ENCODE measurements at places on chromosomes 13 and 19.

DNA sequence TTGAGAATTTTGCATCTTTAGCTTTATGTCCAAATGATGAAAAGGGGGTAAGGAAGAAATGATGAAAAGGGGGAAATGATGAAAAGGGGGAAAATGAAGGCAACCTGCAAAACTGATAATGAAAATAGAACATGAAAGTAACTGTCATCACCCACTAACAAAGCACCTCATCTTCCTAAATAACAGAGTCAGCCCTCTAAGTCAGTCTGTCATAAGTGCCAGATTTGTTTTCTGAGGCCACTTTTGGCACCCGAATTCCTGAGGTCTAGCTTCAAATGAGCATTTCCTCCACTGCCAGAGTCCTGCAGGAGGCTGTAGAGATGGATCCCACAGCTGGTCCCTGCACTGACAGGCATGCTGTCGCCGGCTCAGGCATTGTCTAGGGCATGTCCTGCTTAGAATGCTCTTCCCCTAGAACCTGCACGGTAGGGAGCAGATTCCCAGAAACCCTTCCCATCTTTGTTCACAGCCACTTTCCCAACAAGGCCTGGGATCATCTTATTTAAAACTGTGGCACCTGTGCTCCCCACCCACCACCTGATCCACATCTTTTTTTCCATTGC is 25.3 kb downstream of the RAP2A start:
- DNase-seq: no peak

DNA sequence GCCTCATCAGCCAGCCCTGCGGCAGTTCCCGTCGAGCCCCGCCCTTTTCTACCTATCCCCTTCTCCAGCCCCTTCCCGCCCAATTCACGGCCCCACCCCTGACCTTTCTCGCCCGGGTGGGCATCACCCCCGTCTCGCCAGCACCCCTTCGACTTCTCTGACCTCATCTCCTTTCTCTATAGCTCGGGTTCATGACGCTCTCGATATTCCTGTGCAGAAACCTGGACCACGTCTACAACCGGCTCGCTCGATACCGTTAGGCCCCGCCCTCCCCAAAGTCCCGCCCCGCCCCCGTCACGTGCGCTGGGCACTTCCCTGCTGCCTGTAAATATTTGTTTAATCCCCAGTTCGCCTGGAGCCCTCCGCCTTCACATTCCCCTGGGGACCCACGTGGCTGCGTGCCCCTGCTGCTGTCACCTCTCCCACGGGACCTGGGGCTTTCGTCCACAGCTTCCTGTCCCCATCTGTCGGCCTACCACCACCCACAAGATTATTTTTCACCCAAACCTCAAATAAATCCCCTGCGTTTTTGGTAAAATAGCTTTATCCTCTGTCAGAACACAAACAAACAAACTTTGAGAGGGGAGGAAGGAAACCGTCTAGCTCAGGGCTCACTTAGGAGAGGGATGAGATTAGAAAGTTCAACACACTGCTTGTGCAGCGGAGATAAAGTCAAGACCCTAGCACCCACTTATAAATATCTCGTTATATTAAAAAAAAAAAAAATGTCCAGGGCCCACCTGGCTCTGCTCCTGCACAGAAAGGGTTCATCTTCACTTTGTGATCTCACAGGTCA is 5.1 kb downstream of the CD37 start:
- DNase-seq: no peak

- DNase-seq: no peak
Measured at GRCh38 chr19:45729800-45730290, 851 bp downstream of the FBXO46 start.

- no peak for DNase-seq
Measured at GRCh38 chr19:32017176-32017953, 328.0 kb upstream of the ZNF507 start.

DNA sequence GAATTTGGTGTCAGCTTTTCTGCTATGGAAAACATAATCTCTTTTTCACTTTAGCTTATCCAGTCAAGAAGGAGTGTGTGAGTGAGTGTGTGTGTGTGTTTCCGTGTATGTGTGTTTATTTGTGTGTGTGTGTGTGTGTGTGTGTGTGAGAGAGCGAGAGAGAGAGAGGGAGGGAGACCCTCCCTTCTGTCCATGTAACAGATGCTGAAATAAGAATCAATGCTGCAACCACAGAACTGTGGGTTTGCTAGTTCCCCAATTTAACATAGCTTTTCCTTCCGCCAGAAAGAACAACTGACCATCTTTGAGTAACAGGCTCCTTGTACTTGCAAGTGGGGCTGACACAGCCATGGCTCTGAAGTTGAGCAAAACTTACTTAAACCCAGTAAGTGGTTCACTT is 5.2 kb downstream of the LCP1 start:
- DNase-seq: no peak

- no peak for DNase-seq
Measured at GRCh38 chr13:107111248-107111647, 543.3 kb upstream of the ARGLU1 start.
